Right hindlimb (tissue), 1 donor: ENCODE measurements at places on chromosomes 4 and X.

DNA sequence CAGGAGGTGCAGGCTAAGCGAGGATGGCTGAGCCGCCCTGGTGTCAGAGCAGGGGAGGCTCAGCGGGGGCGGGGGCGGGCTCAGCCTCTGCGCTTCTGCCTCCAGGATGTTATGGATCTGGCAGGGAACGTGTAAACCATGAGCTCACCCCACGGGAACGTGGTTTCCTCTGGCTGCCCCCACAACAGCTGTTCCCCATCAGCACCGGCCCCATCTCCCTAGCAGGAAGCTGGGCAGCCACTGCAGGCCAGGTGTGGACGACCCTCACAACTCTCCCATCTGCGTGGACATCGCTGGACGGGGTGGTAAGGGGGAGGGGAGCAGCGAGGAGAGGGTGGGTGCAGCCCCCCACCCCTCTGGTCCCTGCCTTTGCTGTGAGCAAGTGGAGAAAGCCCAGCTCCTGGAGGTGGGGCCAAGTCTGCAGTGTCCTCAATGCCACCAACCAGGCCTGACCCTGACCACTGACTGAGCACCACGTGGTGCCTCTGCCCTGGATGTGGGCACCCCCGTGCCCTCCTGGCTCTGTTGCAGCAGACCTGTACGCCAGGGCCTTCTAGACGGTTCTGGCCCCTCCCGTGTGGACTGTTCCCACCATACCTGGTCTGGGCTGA is 28.1 kb upstream of the SPON2 start:
- DNase-seq: peak; percentile 91

- no peak for DNase-seq
Measured at GRCh38 chr4:65893957-65894755, 223.9 kb upstream of the EPHA5 start.

GRCh38 chr4:10074076-10074766 is 42.4 kb downstream of the WDR1 start:
- no peak for DNase-seq

DNA sequence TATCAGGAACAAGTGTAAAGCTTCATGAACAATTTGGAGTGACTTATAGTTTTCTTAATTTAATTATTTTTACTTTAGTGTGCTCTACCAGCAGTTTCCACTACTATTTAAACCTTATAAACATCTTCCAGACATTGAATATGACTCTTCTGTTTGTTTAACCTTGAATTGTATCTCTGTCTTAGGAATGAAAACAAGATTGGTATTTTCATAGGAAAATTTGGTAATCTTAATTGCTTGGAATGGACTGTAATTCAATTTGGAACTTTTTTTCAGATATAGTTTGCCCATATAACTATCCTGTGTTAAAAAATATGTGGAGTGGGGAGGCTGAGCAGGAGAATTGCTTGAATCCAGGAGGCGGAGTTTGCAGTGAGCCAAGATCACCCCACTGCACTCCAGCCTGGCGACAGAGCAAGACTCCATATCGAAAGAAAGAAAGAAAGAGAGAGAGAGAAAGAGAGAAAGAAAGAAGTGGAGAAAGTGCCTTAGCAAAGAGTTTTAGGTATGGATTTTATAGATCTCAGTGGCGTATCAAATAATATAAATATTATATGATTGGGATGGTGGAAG is 242.4 kb downstream of the BMPR1B start:
- no peak for DNase-seq

DNA sequence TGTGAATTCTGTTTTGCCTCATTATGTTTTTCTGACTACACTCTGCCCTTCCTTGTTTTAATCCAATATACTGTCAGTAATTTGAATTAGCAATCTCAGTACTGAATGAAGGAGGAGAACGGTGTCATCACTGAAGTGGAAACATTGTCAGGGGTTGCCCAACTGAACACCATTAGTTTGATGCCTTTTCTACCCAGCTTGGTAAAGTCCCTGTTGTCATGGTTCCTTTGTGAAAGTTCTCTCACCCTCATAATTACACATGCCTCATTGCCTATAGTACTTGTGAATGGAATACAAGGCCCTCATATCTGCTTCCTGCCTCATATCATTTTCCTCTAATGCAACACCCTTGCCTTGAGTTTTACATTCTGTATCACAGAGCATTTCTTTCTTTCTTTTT is 76.9 kb downstream of the RRAGB start:
- DNase-seq: no peak

- no peak for DNase-seq
Measured at GRCh38 chr4:137274404-137274803, 257.9 kb downstream of the PCDH18 start.

DNA sequence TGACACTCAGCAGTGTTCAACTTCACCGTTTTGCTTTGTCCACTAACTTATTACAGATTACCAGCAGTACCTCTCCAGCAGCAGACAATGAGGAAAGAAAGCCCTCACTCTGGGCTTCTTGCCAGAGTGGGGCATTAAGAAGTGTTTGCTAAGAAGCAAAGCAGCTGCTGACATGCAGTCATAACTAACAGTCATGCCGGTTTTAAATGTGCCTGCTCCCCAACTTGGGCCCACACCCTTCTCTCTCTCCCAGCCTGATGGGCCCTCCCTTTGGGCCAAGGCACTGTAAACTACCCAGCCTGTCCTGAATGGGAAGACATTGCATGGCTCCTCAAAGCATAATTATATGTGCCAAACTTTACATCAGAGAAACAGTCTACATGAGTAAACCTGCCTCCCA is 54.6 kb upstream of the HHIP start:
- peak; percentile 22 for DNase-seq

DNA sequence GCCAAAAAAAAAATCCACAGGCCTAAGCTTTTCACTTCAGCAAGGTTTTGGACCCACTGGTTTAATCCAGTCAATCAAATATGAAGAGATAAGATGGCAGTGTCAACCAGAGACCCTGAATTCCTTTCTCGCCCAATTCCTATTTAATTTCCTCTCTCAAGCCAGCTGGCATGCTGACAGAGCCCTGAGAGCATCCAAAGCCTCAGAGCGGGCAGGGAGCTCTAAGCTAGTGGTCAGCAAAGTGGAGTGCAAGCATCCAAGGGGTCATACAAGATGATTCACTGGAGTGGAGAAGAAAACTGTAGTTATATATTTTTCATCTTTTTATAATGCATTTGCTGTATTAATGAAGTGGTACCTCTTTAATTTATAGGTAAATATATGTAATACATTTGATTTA is 37.8 kb upstream of the PRPS2 start:
- DNase-seq: no peak

GRCh38 chr4:159608436-159608835 is 505.6 kb downstream of the RAPGEF2 start:
- no peak for DNase-seq

GRCh38 chr4:158490629-158491028 is 31.1 kb upstream of the RXFP1 start:
- DNase-seq: no peak

GRCh38 chr4:23006756-23007155 is 314.0 kb downstream of the GBA3 start:
- DNase-seq: no peak
